ENCODE measurements at places on chromosomes 7 and 10.
A peak's percentile ranks its signal among the peaks of the same experiment; 100 is the strongest.

DNA sequence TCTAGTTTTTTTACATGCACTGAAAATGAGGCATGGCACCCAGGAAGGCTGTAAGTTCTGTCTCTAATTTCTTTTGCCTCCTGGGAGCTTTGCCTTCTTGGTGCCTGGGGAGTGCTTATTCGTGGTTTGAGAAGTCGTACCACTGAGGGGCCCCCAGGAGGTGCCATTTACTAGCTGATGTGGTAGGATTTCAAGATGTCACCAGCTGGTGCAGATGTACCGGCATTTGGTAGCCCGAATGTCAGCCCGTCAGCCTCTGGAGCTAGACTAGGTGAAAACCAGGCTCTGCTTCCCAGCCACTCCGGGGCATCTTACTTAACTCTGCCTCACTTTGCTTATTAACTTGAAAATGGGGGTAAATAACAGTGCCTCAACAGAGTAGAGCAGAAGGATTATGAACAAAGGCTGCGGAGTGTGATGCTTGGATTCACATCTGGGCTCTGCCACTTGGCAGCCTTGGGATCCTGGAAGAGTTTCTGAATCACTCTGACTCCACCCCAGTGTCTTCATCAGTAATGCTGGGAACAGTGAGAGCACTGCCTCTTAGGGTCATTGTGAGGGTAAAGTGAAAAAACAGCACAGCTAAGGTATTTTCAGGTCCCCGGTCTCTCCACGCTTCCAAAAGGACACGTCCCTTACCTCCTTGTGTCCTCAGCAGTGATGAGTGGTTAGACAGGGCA, 31.4 kb upstream of the BTBD16 start:
- peak; percentile 89 for DNase-seq

DNA sequence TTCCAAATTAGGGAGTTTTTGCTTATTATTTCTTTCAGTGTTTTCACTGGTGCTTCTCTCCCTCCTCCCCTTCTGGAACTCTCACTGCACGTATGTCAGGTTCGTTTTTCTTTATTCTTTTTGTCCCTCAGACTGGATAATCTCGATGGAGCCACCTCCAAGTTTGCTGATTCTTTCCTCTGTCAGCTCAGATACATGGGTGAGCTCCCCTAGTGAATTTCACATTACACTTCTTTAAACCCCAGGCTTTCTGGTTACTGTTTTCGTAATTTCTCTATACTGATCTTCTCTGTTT, 20.8 kb upstream of the NCAPG2 start:
- no peak for DNase-seq

DNA sequence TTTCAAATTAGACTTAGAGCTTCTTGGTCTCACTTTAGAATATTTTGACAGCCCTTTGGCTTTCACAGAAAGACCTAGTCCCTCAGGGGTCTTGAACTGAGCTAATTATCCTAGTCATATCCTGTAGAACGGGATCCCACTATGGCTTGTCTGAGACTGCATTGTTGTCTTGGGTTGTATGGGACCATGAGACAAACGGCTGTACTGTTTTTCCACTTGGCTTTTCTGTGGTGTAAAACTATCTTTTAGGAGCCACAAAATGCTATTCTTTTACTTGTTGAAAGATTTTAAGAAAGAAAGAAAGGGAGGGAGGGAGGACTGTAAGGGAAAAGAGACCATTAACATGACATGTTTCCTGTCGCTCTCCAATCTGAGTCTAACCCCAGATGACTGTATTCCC, 432.5 kb downstream of the AUTS2 start:
- DNase-seq, result no peak

DNA sequence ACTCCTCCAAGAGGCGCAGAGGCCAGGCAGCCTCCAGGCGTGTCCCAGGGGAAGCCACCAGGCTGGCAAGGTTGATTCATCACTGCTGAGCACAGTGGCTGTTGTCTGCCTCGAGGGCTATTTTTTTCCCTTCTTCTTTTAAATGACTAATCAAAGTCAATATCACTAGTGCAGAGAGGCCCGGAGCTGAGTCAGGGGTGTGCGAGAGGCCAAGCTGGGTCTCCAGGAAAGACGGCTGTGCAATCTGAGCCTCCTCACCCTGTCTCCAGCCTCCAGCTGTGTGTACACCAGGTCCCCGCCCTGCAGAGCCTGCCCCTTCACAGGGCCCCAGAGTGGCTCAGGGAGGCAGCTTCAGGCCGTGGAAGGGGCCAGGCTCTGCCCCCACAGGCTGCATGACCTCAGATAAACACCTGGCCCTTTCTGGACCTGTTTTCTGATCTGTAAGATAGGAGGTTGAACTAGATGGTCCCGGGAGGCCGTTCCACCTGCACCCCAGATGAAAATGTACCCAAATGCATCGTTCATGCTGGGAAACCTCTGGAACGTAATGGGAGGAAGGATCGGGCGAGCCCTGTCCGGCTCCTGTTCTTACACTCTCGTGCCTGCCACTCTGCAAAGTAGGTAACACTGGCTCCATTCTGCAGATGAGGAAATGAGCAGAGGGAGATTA, 3.7 kb downstream of the STX1A start:
- DNase-seq, result peak; percentile 99

GRCh38 chr10:99850767-99851340, 68.4 kb downstream of the ABCC2 start:
- no peak for DNase-seq

Data from GM23248 (cell line).